PC-3 (cell line): ENCODE measurements at places on chromosomes 7 and 10.

- peak; percentile 66 for DNase-seq
Observed at GRCh38 chr7:55432939-55433784, 68.0 kb downstream of the LANCL2 start.

DNA sequence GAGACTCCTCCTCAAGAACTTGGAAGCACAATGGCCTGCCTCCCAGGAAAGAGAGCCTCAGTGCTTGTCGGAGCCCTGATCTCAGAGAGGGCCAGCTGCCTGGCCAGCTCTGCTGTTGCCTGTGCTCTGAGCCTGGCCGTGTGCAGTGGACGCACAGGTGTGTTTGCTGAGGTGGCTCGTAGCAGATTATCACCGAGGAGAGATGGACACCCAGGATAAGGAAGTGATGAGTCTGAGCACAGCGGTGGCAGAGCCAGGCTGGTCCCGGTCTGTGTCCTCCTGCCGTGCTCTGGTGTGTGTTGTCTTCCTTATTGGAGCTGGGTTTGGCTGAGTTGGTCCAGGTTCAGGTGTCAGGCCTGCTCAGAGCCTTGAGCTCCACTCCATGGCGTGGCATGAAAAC is 208.5 kb downstream of the EBF3 start:
- DNase-seq, result no peak

DNA sequence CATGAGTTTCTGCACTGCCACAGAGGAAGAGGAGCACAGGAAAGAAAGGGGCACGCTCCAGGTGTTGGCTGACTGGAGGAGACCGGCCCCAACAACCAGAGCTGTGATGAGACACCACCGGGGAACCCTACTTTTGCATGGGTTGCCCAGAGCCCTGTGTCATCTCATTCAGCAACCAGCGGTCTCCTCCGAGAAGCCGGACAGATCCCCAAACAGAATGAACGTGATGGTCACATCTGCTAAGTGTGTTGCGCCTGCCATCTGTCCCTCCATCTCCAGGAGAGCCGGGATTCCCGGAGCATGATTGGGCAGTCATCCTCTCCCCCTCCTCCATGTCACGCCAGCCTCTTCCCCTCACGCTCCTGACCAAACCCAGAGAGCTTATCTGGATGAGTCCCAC is 22.9 kb downstream of the PARP12 start:
- no peak for DNase-seq

DNA sequence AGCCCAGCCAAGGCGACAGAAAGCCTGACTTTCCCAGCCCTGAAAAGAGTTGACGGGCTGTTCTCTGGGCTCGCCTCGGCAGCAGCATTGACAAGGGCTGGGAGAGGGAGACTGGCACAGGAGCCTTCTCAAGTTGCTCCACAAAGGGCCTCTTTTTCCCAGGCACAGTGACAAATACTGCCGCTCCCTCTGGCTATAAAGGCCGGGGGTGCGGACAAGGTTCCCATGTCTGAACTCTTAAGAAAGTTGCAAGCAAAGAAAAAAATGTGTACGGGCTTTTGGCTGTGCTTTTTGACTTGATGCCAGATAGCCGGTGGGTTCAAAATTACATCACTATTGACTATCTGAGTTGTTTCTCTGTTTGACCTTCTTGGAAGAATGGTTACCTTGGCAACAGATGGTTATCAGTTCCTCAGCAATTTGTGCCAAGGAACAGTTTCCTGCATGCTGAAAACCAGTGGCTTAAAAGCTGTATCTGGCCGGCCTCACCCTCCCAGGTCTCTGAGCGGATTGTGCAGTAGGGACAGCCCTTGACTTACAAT is 115.9 kb upstream of the EEPD1 start:
- peak; percentile 99 for DNase-seq

DNA sequence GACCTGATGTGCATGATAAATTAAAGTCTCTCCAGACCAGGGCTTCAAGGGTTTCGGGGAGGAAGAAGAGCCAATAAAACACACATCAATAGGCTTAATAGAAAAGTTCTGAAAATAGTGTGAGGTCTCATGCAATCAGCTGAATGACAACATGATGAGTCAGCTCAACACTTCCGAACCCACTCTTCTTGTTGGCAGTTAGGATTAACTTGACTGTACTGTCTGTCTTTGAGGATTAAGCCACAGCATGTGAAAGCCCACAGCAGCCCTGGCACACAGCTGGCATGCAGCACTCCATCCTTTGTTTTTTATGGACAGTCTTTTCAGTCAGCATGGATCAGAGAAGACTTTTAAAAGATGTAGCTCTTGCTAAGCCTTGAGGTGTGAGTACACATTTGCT is 526.9 kb upstream of the VSTM2A start:
- no peak for DNase-seq

DNA sequence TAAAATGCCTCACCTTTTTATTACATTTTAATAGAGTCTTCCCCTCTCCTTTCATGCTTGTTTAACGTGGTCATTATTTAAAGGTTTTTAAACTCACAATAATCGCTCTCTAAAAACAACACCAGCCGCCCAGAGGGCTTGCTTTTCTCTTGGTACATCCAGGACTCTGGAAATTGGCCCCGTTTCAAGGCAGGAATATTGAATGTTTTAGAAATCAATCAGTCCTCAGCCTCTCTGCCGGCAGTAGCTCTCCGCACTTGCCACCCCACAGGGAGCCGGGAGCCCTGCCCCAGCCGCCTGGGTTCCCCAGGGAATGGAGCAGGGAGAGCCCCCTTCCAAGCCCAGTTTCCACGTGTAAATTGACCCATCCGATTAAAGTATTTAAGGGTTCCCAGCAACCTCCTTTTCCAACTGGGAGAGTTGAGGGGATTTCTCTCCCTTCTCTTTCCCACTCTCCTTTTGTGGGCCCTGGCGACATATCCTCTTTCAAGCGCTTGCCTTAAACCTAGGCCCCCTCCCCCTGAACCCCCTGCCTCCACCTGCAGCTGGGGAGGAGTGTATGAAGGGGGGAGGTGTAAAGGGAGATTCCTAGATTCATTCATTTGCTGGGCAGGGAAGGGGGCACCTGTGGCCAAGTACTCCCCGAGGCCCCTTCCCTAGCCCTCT is 1.9 kb downstream of the FGF8 start:
- DNase-seq, result no peak

- DNase-seq, result no peak
Observed at GRCh38 chr10:6211341-6211670, 8.6 kb downstream of the PFKFB3 start.
